ENCODE measurements at places on chromosomes 4 and X. TPM values are rescaled to one million over a fixed set of nuclear protein-coding genes. Genes with fewer than 3 reads are reported as not detected.

GPR50 gene
- total RNA-seq: not detected

TRIM61 gene
- 2.6 TPM for total RNA-seq

GRCh38 chrX:47223476-47224250 is 5.2 kb downstream of the CDK16 start:
- no peak for DNase-seq

GRCh38 chr4:169341490-169341889 is 70.7 kb upstream of the SH3RF1 start:
- DNase-seq: no peak

DNA sequence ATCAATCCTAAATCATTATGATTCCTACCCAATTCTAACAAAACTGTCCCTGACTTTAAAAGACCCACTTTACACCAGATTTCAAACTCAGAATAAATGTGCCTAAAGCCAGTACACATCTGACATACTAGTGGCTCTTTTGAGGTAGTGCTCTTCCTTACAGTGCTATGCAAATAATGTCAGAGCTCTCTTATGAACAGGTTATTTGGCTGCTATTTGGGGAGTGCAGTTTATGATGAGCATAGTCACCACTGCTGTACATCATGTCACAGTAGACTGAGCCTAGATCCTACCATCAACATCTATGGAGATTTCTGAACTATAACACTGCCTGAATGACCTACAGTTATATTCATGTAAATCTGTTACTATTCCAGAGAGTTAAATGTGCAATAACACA is 50.4 kb upstream of the PAGE5 start:
- no peak for DNase-seq

Data from heart right ventricle (tissue), 16 donors.